ENCODE measurements at places on chromosomes 7 and 10.

- DNase-seq, result no peak
Measured at GRCh38 chr7:135210888-135211178, 493 bp downstream of the WDR91 start.

DNA sequence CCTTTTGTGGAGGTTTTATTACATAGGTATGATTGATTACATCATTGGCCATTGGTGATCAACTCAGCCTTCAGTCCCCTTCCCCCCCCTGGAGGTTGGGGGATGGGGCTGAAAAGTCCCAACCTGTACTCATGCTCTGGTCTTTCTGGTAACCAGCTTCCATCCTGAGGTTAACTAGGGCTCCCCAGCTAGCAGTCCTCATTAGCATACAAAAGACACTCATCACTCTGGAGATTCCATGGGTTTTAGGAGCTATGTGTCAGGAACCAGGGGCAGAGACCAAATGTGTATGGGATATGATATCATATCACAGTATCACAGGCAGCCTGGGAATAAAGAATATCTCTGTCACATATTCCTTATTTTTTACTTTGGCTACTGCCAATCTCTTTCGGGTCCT, 13.6 kb downstream of the CCSER2 start:
- DNase-seq, result no peak

GRCh38 chr10:99531026-99531695, 1.6 kb upstream of the NKX2-3 start:
- DNase-seq, result peak; percentile 66

DNA sequence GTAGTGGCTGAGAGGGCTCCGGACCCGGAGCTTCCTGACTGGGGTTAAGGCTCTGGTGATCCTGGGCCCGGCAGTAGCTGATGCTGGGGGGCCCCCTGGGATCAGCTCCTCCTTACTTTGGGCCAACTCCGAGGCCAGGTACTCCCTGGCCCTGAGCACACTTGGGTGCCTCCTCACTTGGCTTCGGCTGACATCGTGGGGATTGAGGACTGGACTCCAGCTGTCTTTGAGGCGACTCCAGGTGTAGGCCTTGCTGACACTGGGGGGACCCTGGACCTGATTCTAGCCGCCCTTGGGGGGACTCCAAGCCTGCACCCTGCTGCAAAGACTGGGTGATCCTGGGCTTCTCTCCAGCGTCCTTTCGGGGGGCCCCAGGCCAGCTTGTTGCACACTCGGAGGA, 170.5 kb downstream of the HIBADH start:
- DNase-seq, result no peak

GRCh38 chr10:85187047-85187446, 858.7 kb downstream of the CCSER2 start:
- peak; percentile 1 for DNase-seq

GRCh38 chr10:106593876-106594275, 570.6 kb downstream of the SORCS1 start:
- DNase-seq, result no peak

- DNase-seq, result no peak
Measured at GRCh38 chr7:116546916-116547315, 22.1 kb downstream of the CAV1 start.

DNA sequence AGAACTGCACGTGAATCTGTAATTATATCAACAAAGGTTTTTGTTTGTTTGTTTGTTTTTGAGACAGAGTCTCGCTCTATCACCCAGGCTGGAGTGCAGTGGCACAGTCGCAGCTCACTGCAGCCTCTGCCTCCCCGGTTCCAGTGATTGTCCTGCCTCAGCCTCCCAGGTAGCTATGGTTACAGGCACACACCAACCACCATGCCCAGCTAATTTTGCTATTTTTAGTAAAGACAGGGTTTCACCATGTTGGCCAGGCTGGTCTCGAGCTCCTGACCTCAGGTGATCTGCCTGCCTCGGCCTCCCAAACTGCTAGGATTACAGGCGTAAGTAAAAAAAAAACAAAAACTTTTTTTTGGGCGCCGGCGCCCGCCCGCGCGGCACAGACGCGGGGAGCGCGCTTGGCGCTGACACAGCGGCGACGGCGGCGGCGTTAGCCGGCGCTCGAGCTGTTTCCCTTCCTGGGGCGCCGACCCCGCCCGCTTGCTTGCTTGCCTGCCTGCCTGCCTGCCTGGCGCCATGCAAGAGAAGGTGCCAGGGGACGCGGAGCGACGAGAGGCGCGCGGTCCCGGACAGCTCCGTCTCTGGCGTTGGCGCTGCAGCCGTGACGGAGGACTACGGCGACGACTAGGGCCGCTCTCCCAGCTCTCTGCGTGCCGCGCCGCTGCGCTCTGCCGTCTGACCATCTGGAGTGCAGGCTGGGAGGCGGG, 171.4 kb upstream of the NUPR2 start:
- DNase-seq, result no peak

- no peak for DNase-seq
Measured at GRCh38 chr7:105027176-105027853, 13.3 kb downstream of the KMT2E start.

- DNase-seq, result no peak
Measured at GRCh38 chr10:91603931-91604331, 28.9 kb downstream of the PPP1R3C start.

DNA sequence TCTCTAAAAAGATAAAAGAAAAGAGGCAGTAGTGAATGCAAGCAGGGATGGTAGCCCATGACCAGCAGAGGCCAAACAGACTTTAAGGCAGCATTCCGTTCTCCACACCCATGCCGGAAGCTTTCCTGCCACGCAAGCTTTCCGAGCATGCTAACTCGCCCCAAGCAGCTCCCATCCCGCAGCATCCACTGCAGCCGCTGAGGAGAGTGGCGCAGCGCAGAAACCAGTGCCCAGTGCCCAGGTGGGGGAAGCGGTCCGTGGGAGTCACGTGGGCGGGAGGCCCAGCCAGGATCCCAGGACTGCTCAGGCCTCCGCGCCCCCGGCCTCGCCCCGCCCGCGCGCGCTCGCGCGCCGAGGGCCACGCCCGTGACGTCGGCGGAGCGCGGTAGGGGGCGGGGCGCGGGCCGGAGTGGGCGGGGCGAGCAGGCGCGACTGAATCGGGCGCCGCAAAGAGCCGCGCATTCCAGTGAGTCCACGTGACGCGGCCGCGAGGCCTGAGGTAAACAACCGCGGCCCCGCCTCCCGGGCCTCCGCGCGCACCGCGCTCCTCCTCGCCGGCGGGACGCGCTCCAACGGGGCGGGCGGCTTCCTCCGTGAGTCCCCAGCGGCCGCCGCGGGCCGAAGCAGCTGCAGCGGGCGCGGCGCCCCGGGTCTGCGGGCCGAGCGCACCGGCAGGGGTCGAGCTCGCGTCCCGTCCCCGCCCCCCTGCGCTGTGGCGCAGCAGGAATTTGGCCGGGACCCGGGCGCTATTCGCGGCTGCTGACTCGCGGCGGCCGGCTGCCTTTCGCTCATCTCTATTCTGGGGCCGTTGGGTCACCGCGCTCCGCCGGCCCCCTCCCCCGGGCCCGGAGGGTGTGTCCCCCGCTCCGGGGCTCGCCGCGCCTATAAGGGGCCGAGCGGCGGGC, at the start of gene OTUD1:
Gene OTUD1 (plus strand): TSS at position 529 of the 905 bp plus-strand sequence. CDS start 383 bp downstream, outside the sequence.
- peak; percentile 95 for DNase-seq

GRCh38 chr7:95951997-95952795, 179.8 kb downstream of the DYNC1I1 start:
- DNase-seq, result no peak

DNA sequence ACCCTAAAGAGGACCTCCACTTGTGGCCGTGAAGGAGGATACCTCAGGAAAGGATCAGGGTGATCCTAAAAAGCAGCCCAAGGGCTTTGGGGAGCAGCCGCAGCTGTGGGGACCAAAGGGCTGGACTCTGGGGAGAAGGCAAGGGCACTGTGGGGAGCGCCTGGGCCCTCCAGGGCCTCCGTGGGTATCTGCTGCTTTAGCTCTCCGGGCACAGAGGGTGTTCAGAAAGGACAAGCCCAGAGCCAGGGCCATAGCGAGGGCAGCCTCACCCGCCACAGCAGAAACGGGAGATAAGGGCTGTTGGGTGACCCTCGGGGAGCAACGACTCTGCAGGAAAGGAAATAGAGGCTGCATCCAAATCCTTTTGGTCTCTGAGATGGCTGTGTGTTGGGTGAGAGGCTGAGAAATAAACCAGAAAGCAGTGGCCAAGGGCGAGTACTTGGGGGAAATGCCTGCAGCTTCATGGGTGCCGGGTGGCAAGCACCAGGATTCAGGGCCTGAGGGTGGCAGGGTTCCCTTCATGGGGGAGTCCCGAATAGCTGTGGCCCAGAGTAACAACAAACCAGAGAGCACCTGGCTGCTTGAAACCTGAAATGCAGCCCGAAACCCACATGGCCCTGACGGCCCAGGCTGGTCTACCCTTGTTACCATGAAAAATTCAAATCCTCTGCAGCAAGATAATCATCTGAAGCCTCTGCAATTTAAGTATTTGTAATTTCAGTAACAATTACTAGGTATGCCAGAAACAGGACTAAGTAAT, 95.2 kb downstream of the VIPR2 start:
- no peak for DNase-seq

GRCh38 chr7:27248911-27249723, 6.5 kb downstream of the EVX1 start:
- DNase-seq, result no peak

DNA sequence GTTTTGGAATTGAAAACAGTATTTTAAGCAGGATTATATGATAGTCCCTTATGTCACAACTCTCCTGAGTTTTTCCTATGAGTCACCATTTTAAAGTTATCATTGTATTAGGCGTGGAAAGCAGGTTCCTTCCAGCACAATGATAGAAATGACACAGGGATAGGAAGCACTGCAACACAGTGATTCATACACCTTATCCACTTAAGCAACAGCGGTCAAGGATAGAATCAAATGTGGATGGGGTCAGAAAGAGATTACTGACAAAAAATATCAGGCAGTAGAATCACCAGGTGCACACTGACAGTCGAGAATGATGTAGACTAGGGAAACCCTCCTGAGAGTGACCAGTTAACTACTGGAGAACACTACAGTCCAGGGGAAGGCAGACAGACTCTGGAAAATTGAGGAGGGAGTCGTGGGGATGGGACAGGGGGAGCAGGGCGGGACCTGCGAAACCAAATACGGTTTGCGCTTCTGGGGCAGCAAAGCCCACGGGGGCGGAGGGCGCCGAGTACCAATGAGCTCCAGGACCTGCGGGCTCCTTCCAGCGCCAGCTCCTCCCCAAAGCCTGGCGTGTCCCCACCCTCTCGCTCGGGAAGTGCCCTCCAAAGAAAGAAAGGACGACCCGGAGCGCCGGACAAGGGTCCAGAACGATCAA, 479 bp downstream of the PNPLA8 start:
- DNase-seq, result peak; percentile 84

DNA sequence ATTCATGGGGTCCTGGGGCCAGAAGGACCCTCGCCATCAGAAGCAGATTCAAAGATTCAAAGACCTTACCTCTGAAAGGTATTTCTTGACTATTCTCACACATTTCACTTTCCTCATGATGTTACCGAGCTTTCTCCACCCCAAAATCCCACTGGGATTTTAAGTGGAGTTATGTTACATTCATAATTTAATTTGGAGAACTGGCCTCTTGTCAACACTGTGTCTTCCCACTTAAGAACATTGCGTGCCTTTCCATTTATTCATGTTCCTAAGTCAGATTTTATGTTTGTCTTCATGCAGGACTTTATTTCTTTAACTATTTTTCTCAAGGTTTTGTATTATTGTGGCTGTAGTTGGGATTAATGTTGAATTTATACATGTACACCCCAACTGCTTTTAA, 123.5 kb upstream of the BMPER start:
- no peak for DNase-seq

GRCh38 chr10:124529661-124530214, 68.1 kb downstream of the LHPP start:
- no peak for DNase-seq

- no peak for DNase-seq
Measured at GRCh38 chr7:25569765-25570164, 341.5 kb upstream of the NPVF start.

GRCh38 chr7:75962607-75963380, 31.6 kb downstream of the TMEM120A start:
- DNase-seq, result peak; percentile 40

DNA sequence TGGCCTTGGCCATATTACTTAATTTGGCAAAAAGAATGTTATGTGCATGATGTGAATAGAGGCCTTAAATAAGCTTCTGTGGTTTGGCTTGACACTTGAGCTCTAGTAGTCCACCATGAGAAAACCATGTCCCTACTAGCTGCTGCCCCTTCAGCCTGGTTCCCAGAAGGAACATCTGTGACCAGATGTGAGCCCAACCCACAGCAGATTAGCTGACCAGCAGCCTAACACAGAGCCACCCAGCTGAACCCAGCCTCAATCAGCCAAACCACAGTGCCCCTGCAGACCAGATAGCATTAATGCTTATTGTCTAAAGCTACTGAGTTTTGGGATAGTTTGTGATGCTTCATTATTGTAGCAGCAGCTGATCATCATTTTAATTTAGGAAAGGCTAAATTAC, 16.6 kb downstream of the JAZF1 start:
- DNase-seq, result peak; percentile 67

DNA sequence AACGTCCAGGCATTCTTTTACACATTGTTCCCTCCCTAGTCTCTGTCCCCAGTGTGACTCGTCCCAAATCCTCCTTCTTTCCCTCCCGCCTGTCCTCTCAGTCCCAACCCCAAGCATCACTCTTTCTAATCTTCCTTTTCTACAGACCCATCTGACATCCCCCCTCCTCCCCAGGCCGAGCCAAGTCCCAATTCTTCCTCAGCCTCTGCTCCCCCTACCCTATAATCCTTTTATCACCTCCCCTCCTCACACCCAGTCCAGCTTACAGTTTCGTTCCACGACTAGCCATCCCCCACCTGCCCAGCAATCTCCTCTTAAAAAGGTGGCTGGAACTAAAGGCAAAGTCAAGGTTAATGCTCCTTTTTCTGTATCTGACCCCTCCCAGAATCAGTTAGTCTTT, 95.1 kb downstream of the MACC1 start:
- no peak for DNase-seq

GRCh38 chr7:135976312-135977006, 700 bp downstream of the MTPN start:
- DNase-seq, result peak; percentile 38

DNA sequence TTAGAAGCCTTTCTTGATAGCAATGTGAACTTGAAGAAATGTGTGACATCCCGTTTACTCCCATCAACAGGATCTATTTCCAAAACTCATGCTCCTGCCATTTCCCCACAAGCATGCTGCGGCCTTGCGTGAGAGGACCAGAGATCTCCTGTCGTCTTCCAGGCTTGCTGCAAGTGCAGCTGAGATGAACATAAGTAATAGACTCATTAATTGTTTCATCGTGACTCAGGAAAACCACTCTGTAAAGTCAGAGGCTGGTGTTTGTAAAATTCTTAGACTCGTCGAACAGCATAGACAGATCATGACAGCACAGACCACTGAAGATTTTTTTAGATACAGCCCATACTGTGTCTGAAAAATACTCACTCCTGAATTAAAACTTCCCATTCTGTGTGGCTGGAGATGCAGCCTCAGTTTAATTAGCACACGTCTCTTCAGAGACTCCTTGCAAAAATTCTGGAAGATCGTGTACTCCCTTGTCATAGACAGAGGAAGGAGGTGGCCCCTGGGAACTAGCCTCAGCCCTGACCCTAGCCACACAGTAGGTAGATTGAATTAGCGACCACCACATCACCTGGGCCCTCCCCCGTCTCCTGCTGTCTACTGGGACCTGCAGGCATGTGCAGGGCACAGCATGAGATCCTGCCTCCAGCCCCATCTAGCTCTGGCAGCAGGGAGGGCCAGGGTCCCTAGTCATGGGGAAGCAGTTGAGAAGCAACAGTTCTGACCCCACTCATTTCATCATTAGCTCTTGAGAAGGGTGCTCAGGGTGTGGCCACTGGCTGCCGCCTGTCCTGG, 226.0 kb downstream of the CELF2 start:
- DNase-seq, result no peak

- no peak for DNase-seq
Measured at GRCh38 chr10:34446049-34446448, 369.0 kb downstream of the PARD3 start.

All from hematopoietic multipotent progenitor cell treated with erythropoietin and hydrocortisone succinate and interleukin-3 and kit ligand, for 6 days (in vitro differentiated cells).